ENCODE measurements at places on chromosomes 5 and 9.
A peak's percentile ranks its signal among the peaks of the same experiment; 100 is the strongest.

DNA sequence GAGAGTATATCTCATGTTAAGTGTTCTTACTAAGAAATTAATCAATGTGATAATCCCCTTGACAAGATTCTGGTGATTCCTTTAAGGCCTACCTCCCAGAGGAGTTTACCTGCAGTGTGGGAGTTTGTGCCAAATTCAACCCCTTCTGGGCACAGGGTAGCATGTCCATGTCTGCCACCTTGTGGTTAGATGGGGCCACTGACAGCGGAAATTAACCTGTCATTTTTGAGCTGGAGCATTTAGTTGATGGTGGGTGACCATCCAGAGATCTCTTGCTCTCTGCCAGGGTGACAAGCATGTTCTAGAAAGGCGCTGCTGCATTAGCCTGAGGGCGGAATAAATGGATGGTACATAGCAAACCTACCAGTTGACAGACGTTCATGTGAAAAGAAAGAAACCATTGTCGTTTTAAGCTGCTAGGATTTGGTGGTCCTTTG lies 132.2 kb downstream of the FBXO4 start:
- peak; percentile 11 for DNase-seq

- DNase-seq = no peak
Observed at GRCh38 chr9:101047848-101048397, 19.4 kb downstream of the PLPPR1 start.

- no peak for DNase-seq
Observed at GRCh38 chr5:68224509-68225187, 9.1 kb downstream of the PIK3R1 start.

DNA sequence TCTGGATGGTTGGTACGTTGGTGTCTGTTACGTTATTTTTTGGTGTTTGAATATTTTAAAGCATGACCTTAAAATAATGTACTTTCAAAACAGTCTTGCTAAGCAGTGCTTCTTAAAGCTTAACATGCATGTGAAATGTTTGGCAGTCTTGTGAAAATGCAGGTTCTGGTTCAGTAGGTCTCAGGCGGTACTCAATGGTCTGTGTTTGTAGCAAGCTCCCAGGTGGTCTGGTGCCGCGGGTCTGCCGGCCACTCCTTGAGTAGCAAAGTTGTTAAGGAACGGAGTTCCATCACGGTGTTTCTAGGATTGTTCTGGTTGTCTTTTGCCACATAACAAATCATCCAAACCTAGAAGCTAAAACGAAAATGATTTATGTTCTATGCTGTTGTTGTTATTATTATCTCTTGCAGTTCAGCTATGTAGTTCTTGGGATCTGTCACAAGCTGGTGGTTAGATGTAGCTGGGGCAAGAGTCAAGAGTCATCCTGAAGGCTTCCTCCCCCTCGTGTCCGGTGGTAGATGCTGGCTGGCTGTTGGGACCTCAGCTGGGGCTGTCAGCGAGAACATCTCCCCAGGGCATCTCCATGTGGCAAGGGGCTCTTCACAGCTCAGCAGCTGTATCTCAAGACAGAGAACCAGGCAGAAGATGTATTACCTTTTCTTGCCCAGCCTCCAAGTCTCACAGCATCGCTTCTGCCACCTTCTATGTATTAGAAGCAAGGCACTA lies 186.8 kb downstream of the PALM2AKAP2 start:
- DNase-seq = no peak

- DNase-seq = peak; percentile 45
Observed at GRCh38 chr9:111482694-111483438, 1.3 kb downstream of the ECPAS start.

GRCh38 chr5:65292196-65292595 lies 189.5 kb downstream of the ADAMTS6 start:
- DNase-seq = no peak

DNA sequence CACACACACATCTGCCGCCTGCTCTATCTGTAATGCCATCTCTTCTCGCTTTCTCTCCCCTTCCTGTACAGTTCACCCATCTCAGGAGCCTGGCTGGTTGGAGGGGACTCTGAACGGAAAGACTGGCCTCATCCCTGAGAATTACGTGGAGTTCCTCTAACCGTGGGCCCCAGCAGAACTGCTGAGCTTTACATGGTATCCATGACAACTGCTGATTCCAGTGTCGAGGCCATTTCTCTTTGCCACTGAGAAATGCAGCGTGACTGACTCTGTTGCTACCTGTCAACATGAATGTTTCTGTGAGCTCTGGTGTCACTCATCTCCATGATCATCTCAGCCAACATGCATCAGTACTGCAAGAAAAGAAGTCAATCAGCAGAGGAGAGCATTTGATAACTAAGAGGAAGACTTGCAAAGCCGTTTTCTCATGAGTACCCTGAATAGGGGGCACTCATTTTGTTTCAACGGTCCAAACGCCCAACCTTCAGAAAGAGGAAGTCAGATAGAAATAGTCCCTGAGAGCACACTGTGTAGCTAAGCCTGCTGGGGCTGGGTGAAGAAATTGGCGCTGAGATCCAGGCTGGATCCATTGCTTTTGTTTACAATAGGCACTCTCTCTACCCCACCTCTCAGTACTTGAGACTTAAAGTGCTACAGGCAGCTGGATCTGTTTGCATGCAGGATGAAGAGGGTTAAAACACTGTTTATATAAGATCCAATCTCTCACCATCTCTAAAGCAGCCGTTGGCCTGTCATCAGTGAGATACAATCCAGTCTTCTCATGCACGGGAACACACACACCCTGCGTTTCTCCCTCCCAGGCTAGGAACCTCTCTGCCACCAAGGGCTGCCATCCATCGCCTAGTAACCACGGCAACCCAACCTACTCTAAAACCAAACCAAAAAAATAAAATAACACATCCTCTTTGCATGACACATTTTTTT lies 180.9 kb downstream of the NR3C1 start:
- DNase-seq = peak; percentile 68

DNA sequence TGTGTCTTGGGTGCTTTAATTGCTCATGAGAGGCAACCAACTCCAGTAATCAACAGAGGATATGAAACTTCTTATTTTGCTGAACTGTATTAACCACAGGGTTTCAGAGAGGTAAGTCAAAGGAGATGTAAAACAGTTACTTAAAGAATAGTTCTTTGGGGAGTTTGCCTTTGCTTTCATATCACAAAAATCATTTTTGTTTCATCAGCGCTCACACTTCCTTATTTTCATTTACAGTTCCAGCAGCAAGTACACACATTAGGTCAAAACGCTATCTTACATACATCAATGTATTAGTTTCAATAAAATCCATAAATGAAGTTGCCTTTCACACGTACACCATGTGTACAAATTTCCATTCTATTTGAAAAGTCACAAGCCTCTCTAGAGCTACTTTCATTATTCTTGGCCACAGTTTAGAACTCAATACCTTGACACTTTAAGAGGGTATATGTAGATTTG lies 50.1 kb downstream of the ST8SIA4 start:
- DNase-seq = no peak

- DNase-seq = no peak
Observed at GRCh38 chr5:146026307-146027010, 78.9 kb downstream of the PLAC8L1 start.

DNA sequence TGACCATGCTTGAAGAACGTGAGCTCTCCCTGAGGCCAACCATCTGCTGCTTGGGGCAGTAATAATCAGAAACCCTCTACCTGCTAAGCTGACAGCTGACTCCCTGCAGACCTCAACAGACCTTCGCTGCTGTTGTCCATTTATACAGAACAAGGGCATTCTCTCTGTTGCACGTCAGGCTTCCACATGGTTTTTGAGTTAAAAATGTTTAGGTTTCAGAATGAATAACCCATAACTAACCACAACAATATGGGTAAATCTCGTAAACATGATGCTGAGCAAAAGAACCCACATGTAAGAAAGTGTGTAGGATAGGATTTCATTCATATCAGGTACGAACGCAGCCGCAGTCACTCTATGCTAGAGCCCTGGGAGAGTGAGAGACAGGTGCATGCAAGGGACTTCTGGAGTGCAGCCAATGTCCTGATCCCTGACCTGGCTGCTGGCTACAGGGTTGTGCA lies 348.5 kb downstream of the MED10 start:
- DNase-seq = no peak

DNA sequence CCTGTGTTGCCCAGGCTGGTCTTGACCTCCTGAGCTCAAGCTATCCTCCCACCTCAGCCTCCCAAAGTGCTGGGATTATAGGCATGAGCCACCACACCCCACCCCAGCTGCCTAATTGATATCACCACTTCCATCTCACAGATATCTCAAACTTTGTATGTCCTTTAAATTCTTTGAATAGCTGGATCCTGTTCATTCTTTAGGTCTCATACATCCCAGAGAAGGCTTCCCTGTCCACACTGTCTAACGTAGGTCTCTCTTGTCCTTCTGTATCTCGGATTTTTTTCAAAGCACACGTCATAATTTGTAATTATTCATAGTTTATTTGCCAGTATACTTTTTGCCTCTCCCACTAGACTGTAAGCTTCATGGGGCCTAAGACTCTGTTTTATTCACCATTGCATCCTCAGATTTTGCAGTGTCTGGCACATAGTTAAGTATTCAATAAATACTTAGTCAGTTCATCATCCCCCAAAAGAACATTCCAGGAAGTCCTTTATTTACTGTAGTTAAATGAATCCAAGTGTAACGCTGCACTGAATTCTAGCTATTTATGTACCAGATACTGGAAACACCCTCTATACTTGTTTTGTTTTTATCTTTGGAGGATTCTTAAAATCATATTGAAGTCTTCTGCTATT lies 10.5 kb downstream of the ARSK start:
- no peak for DNase-seq

- DNase-seq = no peak
Observed at GRCh38 chr5:172423379-172424110, 30.8 kb downstream of the SH3PXD2B start.

GRCh38 chr9:99353408-99353807 lies 131.3 kb downstream of the SEC61B start:
- DNase-seq = no peak

DNA sequence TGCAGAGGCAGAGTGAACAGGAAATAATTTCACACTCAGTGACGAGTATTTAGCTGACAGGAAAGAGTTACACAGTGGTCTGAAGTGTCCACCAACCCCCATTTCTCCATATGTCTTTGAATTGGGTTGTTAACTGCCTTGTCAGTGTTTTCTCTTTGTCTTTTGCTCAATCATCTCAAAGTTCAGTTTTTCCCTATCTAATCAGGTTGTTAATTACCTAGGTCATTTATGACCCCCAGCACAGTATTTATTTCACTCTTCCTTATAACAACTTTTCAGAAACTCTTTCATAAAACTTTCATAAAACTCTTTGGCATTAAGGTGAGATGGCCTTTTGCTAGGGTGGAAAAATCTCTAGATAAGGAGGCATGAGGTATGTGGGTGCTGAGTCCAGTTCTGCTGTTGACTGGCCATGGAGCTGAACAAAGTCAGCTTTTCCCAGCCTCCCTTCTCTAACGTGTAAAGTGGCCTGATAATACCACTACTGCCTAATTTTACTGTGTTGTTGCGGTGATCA lies 5.2 kb upstream of the ALDOB start:
- no peak for DNase-seq

- DNase-seq = no peak
Observed at GRCh38 chr9:120894321-120895148, 17.5 kb upstream of the PHF19 start.

GRCh38 chr9:71441266-71441665 lies 319.8 kb upstream of the TRPM3 start:
- no peak for DNase-seq

- no peak for DNase-seq
Observed at GRCh38 chr9:87569008-87569509, 71.4 kb downstream of the DAPK1 start.

GRCh38 chr5:134857401-134857800 lies 11.6 kb downstream of the C5orf24 start:
- DNase-seq = no peak

GRCh38 chr5:35698047-35698808 lies 80.6 kb downstream of the SPEF2 start:
- DNase-seq = no peak

DNA sequence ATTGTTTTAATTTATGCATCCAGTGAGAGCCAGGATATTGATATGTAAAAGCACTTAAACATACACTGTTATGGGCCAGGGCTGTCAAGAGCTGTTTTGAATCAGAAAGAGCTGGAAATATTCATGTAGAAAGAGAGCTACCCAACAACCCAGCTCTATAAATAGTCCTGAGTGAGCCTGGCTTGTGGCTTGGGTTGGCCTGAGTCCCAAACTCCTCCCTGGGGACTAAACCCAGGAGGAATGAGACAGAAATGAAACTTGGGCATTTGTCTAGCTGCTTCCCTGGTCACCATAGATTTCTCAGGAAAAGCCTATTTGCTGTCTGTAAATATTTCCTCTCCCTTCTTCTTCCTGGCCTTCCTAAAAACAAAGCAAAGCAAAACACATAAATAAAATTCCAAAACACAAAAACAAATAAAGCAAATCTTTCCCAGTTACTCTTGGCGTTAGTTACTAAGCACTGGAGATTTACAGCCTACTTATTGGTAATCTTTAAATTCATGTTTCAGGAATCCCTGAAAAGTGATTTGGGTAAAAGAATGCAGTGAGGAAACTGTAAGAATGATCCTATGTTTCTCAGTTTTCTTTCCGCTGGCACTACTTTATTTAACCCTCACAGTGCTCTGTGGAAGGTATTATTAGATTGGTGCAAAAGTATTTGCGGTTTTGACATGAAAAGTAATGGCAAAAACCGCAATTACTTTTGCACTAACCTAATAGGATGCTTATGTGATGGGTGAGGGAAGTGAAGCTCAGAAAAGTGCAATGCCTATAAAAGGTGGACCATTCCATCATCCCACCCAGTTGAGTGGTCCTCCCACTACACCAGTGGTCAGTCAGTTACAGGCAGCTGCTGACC lies 111.8 kb downstream of the CARTPT start:
- DNase-seq = no peak

- DNase-seq = no peak
Observed at GRCh38 chr9:106897236-106897635, 34.3 kb downstream of the ZNF462 start.

- no peak for DNase-seq
Observed at GRCh38 chr5:14153932-14154731, 11.0 kb downstream of the TRIO start.

DNA sequence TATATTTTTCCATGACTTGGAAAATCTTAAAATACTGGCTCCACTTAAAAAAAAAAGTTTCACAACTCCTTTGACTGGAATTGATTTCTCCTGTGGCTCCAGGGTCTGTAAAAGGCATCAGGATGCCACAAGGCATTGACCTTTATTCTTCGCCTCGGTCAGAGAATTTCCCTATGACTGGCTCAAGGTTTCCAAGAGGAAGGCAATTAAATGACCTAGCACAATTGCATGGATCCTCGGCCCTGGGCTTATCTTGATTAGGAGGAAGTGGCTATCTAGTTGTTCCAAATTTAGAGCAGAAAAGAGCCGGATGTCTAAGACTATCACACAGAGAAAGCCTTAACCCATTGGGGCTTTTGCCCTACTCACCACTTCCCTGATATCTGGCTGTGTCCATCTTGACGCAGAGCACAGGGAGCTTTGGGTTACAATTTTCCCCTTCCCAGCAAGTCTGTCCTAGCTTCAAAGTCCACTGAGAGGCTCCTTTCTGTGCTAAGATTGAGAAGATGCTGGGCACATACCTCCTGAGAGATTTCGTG lies 56.9 kb upstream of the COL15A1 start:
- no peak for DNase-seq

GRCh38 chr5:91898898-91899297 lies 515.8 kb upstream of the ARRDC3 start:
- no peak for DNase-seq
